ENCODE measurements at places on chromosomes 1 and 21.

GRCh38 chr1:245776694-245777332 is 622.0 kb downstream of the KIF26B start:
- DNase-seq = no peak

DNA sequence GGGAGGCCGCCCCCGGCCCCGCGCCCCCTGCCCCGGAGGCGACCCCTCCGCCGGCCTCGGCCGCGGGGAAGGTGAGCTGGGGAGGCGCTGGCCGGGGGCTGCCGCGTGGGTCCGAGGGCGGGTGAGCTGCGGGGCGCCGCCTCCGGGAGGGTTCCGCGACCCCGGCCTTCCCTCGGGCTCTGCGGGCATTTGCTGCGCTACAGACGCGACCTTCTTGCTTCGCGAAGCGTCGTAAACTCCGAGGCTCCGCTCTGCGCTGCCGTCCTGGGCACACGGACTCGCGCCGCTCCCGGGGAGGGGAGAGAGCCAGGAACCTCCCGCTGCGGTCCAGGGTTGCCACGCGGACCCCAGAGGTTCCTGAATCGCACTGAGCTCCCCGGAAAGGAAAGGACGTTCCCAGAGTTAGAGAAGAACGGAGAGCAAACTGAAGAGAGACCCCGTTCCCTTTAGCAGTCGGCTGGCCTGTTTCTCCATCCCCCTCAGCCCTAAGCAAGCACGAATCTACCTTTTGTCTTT is 345 bp downstream of the SLX9 start:
- peak; percentile 37 for DNase-seq

DNA sequence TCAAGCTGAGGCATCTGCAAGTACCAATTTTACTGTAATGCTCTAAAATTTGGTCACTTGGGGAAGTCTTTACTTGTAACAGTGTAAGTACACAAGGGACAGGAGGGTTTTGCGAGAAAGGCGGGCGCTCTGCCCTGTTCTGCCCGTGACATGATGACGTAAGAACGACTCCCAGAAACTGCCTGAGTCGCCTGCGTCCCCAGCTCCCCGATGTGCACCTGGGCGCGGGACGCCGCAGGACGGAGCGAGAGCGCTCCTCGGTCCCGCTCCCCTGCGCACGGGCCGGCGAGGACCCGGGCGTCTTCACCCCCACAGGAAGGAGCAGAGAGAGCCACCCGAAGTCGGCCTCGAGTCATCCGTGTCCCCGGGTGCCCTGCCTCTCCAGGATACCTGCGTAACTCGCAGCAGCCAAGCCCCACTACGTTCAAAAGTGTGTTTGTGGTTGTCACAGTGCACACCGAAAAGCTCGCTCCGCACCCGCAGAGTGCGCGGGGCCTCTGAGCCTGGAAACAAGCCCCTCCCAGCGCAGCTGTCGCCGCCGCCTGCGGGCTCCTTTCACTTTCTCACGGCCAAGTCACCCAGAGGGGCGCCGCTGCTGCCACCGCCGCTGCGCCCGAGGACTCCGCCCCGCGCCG is 3.3 kb upstream of the ZBTB18 start:
- DNase-seq = no peak

DNA sequence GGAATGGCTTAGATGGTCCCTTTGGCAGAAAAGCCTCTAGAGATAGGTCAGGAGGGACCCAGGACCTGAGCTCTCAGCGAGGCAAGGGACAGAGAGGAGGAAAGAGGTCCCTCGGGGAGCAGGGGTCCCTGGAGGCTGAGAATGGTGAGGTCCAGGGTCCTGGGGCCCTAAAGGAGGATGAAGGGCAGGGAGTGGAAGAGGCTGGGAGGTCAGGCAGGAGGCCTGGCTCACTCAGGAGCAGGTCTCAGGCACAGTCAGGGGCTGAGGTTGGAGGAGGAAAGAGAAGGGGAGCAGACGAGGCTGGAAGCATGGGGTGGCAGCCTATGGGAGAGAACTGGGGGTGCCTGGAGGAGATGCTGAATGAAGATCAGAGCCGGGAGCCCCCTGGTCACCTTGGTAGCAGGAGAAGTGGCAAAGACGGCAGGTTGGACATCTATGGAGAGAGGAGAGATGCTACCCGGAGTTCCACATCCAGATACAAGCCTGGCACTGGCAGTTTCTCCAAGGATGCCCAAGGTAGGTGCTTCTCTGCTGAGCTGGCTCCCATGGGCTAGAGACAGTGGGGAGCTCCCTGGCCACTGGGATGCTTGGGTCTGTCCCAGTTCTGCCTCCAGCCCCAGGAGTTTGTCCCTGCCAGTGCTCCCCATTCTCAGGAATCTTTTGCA is 22.6 kb downstream of the IGFN1 start:
- no peak for DNase-seq

DNA sequence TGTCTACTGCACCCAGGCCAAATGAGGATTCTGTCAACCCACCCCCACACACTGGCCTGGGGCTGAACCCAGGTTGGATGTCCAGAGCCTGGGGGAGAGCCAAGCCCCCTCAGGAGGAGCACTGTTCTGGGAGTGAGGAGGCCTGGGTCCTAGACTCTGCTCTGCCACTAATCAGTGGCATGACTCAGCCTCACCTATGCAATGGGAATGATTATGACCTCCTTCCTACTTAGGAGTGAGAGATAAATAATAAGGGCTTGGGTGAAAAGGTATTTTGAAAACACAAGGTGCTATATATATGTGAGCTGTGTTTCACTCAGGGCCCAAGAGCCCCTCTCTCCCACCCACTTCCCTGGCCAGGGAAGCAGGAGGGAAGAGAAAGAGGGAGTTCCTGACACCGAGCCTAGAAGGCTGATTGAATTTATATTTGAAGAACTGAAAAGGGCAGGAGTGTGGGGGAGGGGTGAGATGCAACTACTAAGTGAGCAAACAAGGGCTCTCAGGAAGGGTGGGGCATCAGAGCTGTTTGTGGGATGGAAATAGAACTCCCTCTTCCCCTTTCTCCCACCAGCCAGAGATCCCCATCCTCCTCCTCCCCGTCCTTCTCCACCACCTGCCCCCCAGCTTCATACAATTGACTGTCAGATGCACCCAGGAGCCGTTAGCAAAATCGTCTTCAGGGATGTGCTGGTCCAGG is 8.2 kb downstream of the IGSF9 start:
- no peak for DNase-seq

GRCh38 chr1:203589171-203589570 is 37.5 kb upstream of the ATP2B4 start:
- no peak for DNase-seq

GRCh38 chr1:44348061-44348485 is 7.0 kb downstream of the ERI3 start:
- no peak for DNase-seq

- DNase-seq = no peak
Measured at GRCh38 chr1:21946836-21947587, 9.9 kb upstream of the HSPG2 start.

DNA sequence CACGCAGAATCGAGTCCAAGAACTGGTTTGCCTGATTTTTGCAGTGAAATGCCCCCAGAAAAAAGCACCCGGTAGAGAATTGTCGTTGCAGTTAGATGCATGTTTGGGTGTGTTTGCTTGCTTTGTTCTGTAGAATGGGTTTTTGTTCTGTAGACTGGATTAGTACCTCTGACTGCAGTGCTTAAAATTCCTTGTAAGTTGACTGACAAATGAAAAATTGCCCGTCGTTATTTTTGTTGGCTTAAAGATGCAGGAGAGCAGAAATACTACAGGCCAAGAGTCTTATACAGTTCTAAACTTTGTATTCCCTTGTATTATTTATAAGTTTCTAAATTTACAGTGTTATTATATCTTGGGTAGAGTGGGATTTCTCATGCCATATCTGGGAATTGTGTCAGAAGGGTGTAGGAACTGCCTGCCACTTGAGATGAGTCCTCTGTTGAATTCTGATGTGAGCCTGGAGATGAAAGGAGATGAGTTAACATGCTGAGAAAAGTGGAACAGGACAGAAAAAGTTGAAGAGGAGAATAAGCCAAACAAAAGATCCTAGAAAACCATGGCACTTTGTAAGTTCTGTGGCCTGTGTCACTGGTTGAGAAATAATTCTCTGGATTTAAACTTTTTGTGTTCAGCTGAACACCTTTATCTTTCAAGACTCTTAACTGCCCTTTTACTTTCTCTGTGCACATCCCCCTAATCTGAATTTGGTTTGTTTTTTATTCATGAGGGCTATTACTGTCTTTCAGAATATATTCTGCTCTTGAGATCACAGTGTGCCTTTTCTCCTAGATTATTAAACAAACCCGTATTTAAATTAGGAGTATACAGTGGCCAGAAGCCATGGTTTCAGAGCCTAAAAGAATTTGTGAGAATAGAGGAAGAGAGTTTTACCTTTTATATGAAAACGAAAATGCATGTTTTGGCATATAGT is 1.4 kb downstream of the DESI2 start:
- peak; percentile 28 for DNase-seq

- no peak for DNase-seq
Measured at GRCh38 chr1:163038928-163039706, 30.0 kb upstream of the RGS4 start.

- no peak for DNase-seq
Measured at GRCh38 chr1:26970810-26971209, 10.5 kb upstream of the KDF1 start.

Data from mesenchymal stem cell (in vitro differentiated cells and primary cell).